ENCODE measurements at places on chromosomes 1 and 21.

DNA sequence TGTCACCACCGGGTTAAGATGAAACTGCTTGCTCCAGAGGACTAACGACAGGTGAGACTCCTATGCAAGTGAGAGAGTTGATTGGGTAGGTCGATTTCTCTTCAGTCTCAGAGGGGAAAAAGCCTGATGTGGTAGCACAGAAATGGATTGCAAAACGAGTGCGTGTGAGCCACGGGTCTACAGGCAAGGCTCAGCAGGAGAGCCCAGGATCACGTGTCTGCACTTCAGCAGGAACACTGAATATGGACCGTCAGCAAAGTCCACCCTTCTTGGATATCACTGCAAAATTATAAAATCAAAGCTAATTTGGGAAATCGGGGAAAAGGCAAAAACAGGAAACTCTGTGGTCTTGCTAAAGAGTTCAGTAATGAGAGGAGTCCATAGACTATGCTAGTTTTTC is 107.7 kb upstream of the ZNF648 start:
- peak; percentile 46 for DNase-seq

GRCh38 chr21:41933313-41934079 is 20.3 kb downstream of the C2CD2 start:
- no peak for DNase-seq

DNA sequence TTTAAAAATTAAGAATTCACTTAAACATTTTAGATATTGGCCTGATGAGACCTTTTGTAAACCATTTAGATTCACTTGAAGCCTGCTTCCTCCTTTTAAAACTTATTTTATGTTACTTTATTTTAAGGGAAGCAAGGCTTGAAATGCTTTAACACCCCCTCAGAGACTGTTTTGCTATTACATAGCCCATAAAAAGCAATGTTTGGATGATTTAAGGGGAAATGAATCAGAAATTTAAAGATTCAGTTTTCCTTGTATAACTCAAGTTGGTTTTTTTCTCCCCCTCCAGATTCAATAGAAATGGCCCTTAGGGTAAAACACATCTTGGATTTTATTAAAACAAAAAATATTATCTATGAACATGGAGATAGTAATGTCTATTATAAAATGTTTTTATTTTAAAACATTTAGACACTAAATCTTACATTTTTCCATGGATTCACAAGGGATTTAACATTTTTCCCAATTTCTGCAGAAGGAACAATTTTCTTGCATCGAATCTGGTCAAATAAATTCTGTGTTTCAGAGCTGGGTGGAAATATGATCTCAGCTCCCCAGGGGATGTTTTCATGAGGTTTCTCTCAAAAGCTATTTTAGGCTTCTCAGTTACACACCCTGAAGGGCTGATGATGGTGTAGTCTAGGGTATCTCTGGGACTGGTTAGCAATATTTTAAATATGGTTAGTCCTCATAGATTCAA is 69.3 kb upstream of the WARS2 start:
- DNase-seq, result no peak

- DNase-seq, result no peak
These were observed 23.1 kb downstream of the NPHP4 start for GRCh38 chr1:5969168-5969567.

DNA sequence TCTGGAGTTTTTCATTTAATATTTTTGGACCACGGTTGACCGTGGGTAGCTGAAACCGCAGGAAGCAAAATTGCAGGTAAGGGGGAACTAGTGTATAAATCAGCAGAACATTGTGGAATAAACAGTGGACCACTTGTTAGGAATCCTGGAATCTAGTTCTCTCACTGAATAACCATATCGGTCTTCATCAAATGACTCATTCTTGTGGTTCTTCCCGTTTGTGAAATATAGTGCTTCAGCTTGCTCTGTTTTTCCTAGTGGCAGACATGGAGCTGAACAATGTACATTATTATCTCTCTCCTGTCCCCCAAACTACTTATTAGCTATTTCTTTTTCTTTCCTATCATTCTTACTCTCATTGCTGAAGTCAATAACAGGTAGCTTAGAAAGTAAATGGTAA is 61.9 kb downstream of the HSPA13 start:
- DNase-seq, result peak; percentile 53

DNA sequence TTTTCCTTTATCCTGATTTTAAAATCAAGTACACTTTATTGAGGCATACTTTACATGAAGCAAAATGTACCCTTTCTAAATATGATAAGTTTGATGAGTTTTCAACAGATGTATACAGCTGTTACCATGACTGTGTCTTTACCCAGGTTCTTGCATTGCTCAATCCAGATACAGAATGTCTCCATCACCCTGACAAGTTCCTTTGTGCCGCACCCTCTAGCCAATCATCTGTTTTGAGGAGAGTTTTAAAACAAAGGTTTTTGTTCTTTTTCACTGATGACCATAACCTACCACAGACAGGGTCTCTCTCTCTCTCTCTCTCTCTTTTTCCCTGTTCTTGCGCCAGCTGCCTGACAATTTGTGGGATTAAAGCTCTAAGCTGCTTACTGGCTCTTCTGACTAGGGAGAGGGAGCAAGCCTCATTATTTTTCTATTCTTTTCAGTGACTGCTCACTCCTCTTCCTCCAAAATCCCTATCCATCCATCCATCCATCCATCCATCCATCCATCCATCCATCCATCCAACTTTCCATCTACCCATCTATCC is 1.2 kb upstream of the KCNE1 start:
- peak; percentile 77 for DNase-seq
